Endodermal cell (in vitro differentiated cells): ENCODE measurements at places on chromosomes 16 and 17.

DNA sequence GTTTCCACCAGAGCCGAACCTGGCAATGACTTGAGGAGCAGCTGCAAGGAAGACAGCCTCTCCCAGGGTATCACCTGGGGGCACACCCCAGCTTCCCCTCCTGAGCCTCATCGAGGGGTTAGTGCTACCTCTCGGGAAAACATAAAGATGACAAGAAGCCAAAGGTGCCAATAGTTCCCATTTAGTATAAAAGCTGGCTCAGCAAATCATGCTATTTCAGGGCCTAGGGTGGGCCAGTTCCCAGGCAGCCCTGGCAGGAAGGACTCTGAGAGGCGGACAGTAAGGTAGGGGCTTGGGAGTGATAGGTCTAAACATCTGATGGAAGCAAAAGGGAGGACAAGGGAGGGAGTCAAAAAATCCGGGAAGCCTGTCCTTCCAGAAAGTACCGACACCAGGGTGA, 46.2 kb downstream of the SOST start:
- H3K27ac ChIP-seq, result no peak overlapping the region
- H3K36me3 ChIP-seq, result no peaks in the 10 kb centered on the region
- no peak for DNase-seq
- no peak overlapping the region for H3K4me3 ChIP-seq

DNA sequence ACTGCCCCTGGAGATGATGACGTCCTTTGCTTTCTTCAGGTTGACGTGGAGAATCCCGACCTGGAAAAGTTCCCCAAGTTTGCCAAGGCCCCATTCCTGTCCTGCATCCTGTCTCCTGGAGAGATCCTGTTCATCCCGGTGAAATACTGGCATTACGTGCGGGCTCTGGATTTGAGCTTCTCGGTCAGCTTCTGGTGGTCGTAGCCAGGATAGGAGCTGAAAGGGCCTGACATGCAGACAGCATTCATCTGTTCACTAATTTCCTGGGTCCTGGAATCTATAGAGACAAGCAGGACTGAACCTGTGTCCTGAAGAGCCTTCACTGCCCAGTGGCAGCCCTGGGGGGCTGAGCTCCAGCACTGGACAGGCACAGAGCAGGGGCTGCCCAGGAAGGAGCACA, 17.2 kb downstream of the KDM8 start:
- H3K4me3 ChIP-seq, result no peak overlapping the region
- DNase-seq, result no peak
- H3K27ac ChIP-seq, result no peak overlapping the region
- H3K36me3 ChIP-seq, result peaks cover 4% of the 10 kb centered on the region
- no peaks in the 10 kb centered on the region for H3K4me1 ChIP-seq
- H3K27me3 ChIP-seq, result no peaks in the 10 kb centered on the region

DNA sequence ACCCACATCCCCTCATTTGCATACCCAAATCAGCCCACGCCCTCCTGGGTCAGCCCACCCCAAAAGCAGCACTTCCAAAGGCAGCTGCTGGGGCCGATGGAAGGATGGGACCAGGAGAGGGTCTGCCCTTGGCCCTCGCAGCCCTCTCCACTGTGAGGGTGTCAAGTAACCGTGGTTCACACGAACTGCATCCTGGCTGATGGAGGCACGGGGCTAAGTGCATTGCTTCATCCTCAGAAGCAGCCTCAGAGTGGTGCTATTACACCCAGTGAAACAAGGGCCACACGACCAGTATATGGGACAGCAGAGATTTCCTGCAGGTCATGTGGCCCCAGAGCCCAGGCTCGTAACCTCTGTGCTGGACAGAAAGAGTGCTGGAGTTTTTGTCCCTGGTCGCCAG, 13.2 kb upstream of the ATP2A3 start:
- no peaks in the 10 kb centered on the region for H3K4me1 ChIP-seq
- H3K27me3 ChIP-seq, result no peaks in the 10 kb centered on the region
- H3K4me3 ChIP-seq, result no peak overlapping the region
- no peak overlapping the region for H3K27ac ChIP-seq
- DNase-seq, result no peak
- H3K36me3 ChIP-seq, result no peaks in the 10 kb centered on the region

- peaks cover under 1% of the 10 kb centered on the region for H3K27me3 ChIP-seq
- H3K27ac ChIP-seq, result no peak overlapping the region
- H3K36me3 ChIP-seq, result no peaks in the 10 kb centered on the region
- no peaks in the 10 kb centered on the region for H3K4me1 ChIP-seq
- H3K4me3 ChIP-seq, result no peak overlapping the region
Measured at GRCh38 chr17:33169580-33170285, 123.4 kb downstream of the ASIC2 start.

- no peaks in the 10 kb centered on the region for H3K36me3 ChIP-seq
- H3K4me3 ChIP-seq, result no peak overlapping the region
- peaks cover 15% of the 10 kb centered on the region for H3K4me1 ChIP-seq
- H3K27me3 ChIP-seq, result peaks cover 93% of the 10 kb centered on the region
- H3K27ac ChIP-seq, result no peak overlapping the region
- peak; percentile 82 for DNase-seq
Measured at GRCh38 chr17:73588891-73589290, 55.4 kb downstream of the SDK2 start.

DNA sequence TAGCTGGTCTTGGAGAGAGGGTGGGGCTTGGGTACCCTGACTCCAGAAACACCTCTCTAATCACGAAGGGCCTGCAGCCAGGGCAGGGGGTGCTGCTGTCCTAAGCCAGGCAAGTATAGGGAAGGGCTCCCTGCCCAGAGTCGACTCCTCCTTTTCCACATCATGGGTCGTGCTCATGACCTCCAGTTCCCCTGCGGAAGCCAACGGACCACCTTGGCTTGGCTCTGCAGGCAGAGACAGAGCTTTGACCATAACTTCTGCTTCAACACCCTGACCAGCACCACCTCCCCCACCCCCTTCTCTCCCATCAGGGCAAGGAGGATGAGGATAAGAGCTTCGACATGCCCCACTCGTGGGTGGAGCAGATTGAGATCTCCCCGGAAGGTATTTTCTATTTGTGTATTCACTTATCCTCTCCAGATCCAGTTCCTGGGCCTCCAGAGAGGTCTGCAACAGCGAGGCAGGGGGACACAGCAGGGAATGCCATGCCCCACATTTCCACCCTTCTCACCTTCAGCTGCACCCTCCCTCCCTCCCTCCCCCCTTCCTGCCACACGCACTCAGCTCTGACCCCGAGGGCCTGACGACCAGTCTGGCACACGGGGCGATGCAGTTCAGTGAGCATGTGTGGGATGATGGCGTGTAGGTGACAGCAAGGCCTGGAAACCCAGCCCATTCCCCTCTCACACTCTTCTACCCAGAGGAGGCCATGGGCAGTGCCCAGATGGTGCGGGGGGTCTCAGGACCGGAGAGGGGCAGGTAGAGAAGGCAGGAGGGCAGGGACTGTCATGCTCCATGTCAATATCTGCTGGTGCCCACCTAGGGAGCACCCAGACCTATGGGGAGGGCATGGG, 14.0 kb upstream of the KATNB1 start:
- no peaks in the 10 kb centered on the region for H3K36me3 ChIP-seq
- no peak overlapping the region for H3K27ac ChIP-seq
- H3K4me1 ChIP-seq, result no peaks in the 10 kb centered on the region
- DNase-seq, result no peak

DNA sequence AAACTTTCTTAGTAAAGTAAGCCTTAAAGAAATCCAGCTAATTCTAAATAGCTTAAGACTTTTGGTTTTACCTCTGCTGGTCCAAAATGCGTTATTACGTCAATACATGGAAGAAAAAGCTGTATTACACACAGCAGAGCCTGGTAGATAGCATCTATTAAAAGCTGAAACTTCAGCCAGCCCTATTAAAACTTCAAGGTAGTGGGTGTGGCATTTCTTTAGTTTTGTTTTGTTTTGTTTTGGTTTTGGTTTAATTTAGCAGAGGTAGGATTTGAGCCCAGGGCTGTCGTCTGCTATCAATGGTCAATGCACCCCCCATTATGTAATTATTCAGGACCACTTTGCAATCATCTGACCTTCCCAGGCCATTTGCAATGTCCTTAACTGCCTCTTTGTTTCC, 318.4 kb upstream of the MAF start:
- H3K4me1 ChIP-seq, result peaks cover 6% of the 10 kb centered on the region
- no peak overlapping the region for H3K27ac ChIP-seq
- H3K36me3 ChIP-seq, result no peaks in the 10 kb centered on the region
- no peak overlapping the region for H3K4me3 ChIP-seq
